Right ventricle myocardium superior (tissue), 1 donor: ENCODE measurements at places on chromosomes 5 and 9. TPM values are rescaled to one million over a fixed set of nuclear protein-coding genes. Genes with fewer than 3 reads are reported as not detected.
A peak's percentile ranks its signal among the peaks of the same experiment; 100 is the strongest.

DNA sequence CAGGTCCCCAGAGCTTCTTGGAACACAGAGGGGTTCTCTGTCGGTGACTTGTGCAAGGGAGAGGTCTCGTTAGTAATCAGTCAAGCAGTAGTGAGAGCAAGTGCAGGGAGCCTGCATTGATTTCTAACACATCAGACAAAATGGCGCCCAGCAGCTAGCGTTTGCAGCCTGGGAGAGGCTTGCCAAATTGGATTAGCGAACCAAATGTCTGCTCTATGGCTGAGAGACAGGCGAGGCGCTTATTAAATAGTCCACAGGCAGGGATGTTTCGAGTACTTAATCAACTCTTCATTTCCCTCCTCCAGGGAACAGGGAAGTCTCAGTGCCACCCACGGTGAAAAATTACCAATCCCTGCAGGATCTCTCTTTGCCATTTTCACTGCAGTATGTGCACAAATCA is 131.4 kb upstream of the SHB start:
- DNase-seq: no peak

DNA sequence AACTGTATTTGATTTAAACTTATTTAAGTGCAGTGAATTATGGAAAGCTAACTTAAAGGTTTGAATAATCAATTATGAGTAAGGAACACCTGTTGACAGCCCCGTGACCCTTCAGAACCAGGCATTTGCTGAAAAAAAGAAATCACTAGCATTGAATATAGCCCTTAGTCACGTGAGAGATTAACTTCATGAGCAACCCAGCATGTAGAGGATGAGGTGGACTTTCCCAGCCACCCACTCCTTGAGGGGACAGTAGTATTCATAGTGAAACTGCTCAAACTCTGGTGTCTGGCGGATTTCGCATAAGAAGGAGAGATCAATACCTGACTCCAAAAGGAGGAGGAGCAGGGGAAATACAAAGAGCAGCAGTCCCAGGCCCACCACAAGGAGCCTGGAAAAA is 184.8 kb upstream of the RASEF start:
- DNase-seq: no peak

DNA sequence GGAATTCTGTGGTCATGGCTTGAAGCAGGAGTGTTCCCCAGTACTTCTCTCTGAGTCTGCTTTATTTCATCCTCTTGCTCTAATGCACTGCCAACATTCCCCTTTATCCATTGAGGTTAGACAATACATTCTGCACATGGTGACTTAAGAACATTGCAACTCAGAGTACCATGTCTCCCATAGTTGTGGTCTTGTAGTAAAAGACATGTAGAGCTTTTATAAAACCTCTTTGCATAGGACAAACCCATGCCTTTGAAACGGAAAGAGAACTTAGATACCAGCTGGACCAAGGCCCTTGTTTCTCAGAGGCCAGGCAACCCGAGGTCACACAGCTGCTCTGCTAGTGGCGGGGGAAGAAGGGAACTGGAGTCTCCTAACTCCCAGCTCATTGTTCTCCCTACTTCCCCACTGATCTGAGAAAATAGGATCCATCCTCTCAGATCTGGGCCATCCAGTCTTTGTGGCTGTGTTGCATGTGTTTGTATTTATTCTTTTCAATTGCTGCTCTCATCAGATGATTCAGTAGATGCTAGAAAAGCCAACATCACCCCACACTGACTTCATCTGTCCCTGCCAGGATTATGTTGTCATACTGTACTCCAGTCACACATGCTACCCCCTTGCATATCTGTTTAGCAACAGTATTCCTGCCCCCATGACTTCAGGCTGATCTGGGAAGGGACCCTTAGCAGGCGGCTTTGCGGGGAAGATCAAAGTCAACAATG is 236.9 kb downstream of the SAXO1 start:
- DNase-seq: no peak

- peak; percentile 90 for DNase-seq
These were observed 708 bp upstream of the TUBB4B start for GRCh38 chr9:137240318-137240840.

DNA sequence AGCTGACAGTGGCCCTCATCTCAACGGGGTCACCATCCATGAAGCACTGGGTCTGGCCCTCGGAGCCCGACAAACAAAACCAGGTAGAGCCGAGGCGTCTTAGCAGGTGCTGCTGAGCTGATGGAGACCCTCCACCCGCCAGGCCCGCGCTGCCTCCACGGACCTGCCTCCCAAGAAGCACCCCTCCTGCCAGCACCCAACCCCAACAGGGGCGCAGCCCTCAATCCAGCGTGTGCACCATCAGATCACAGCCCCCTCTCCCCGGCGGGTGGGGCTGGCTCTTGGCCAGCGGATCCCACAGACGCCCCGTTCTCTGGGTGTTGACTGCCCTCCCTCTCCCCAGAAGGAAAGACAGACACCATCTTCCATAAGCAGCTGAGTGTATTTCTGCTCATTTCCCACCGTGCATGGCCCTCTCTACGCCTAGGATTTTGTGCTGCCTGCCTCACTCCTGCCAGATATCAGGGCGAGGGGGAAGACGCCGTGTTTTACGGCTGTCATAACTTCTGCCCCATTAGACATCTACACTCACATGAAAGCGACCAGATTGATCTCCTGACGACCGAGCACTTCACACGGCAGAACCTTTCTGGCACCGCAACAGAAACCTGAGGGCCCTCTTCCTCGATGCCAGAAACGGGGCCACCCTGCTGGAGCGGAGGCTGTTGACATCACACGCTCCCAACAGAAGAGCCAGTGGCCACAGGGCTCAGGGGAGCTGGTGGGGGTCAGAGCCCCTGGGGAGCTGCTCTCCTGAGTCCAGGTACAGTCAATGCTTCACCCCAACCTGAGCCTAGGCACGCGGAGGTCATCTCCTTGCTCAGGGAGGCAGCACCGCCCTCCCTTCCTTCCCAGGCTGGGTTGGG is 12.4 kb downstream of the NACC2 start:
- peak; percentile 49 for DNase-seq

GRCh38 chr9:125409637-125410521 is 148.3 kb downstream of the GAPVD1 start:
- peak; percentile 27 for DNase-seq

GRCh38 chr9:38003946-38004808 is 64.8 kb downstream of the SHB start:
- DNase-seq: no peak

GRCh38 chr5:56078278-56079156 is 83.8 kb upstream of the IL6ST start:
- DNase-seq: peak; percentile 62

- no peak for DNase-seq
These were observed 176.4 kb upstream of the PITX1 start for GRCh38 chr5:135210286-135211055.

DNA sequence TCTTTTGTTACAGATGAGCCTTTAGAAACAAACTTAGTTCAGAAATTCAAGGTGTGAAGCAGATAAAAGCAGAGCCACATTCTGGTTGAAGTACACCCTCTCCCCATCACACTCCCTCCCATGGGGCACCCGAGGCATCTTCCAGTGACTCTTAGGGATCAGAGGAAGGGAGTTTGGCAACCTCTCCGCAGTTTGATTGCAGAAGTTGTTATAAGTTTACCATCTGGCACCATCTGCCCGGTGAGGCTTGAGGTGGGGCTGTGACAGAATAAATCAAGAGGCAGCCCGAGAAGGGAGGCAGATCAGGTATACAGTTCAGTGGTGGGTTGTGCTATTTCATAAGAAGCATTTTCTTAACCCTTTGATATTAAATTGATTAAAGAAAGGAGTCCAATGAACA is 458.6 kb upstream of the CLINT1 start:
- no peak for DNase-seq

The MRPS30 gene
- total RNA-seq: 73.0 TPM

The PCDHB11 gene
- 0.73 TPM for total RNA-seq

The COL23A1 gene
- 18.8 TPM for total RNA-seq

The IFNA21 gene
- total RNA-seq: not detected

The EDIL3 gene
- total RNA-seq: 1.7 TPM
